ENCODE measurements at places on chromosomes 5 and 9. TPM values are rescaled to one million over a fixed set of nuclear protein-coding genes. Genes with fewer than 3 reads are reported as not detected.

GRCh38 chr9:32322622-32323021, 61.8 kb upstream of the ACO1 start:
- DNase-seq, result no peak

- no peak for DNase-seq
Observed at GRCh38 chr5:180294411-180294810, 2.5 kb upstream of the MAPK9 start.

Gene SERF1A
- 3.3 TPM for polyA plus RNA-seq

GRCh38 chr9:136621734-136622093, 41.0 kb upstream of the EGFL7 start:
- peak; percentile 74 for DNase-seq

- DNase-seq, result no peak
Observed at GRCh38 chr9:31848505-31849285, 535.7 kb upstream of the ACO1 start.

DNA sequence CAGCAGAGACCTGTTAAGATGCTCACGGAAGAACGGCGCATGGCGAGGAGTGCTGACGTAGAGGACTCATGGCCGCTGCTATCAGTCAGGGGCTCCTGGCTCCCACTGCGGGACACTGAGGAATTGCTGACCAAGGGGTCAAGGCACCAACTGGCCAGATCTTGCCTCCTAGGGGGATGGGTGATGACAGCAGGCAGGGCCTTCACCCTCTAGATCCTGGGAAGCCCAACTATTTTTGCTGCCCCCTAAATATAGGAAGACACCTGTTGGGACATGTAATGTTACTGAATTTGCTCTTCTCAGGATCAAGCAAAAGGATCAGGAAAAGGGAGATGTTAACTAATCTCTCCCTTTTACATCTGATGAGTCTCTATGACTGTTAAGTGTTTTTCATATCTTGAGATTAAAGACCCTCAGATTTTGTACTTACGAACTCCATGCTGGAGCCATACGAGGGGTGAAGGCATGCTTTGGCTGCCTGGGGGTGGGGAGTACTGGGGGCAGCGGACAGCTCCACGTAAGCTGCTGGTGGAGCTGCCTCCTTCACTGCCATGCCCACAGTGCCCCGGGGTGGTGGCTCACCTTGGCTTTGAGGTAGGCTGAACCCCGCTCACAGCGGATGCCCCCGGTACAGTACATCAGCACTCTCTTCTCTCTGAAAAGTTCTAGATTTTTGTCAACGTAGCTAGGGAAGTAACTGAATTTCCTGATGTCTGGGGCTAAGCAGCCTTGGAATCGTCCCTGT, 28.1 kb downstream of the TSTD2 start:
- DNase-seq, result no peak

Gene STK10
- 9.2 TPM for polyA plus RNA-seq

GRCh38 chr5:89255845-89256463, 373.0 kb upstream of the MEF2C start:
- DNase-seq, result no peak
